ENCODE measurements at places on chromosomes 3 and 15. TPM values are rescaled to one million over a fixed set of nuclear protein-coding genes. Genes with fewer than 3 reads are reported as not detected.
A peak's percentile ranks its signal among the peaks of the same experiment; 100 is the strongest.

Gene FBXW12
- total RNA-seq: not detected

DNA sequence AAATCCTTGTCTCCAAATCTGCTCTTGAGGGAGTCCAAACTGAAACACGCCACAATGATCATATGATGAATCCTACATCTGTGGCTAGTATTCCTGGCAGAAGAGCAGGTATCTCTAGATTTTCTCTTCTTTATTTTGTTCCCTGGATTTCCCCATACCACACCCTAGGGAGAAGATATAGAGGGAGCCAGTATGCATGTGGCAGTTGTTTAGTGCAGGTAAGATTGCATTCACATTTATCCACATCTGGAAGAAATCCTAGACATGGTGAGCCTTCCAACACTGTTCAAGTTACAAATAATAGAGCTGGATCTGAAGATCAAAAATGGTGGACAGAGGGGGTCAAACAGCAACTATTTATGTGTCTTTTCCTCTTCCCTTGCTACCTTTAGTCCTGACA lies 316.7 kb downstream of the ZNF385D start:
- no peak overlapping the region for H3K4me3 ChIP-seq
- H3K27me3 ChIP-seq: no peaks in the 10 kb centered on the region
- no peak for DNase-seq
- no peaks in the 10 kb centered on the region for H3K36me3 ChIP-seq

DNA sequence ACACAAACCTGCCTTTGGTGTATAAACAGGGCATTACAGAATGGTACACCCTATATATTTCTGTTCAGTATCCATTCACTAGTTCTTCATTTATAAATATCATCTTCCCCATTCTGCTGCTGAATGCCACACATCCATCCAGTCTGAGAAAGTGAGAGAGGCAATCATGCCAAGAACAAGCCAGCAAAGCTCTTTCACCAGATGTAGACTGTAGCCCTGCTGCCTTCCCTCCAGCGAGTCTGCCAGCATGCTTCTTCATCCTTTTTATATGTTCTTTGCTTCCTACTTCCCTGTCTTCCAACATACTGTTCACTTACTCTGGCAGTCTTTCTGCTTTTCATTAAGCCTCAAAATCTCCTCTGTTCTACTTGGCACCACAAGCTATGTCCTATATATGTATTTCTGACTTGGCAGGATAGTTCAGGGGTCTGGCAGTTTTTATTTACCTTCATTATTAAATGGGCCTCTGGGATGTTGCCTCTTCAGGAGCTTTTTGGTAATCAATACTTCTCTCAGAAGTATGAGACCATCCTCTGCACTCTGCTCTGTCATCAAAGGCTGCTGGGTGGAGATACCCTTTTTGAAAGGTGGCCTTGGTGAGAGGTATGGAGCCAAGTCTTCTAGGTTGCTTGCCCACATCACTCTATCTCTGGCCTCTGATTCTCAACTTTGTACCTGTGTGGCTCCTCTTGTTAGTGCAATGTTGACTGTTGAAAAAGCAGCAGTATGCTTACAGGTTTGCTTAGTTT lies 48.6 kb downstream of the CHP1 start:
- no peak overlapping the region for H3K27ac ChIP-seq
- no peak overlapping the region for H3K4me3 ChIP-seq
- DNase-seq: no peak

- H3K36me3 ChIP-seq: no peaks in the 10 kb centered on the region
- no peak overlapping the region for H3K27ac ChIP-seq
- H3K27me3 ChIP-seq: no peaks in the 10 kb centered on the region
- no peak for DNase-seq
- H3K4me3 ChIP-seq: no peak overlapping the region
These were observed 77.0 kb downstream of the LYSMD4 start for GRCh38 chr15:99656205-99656604.

GRCh38 chr3:36957862-36958686 lies 13.2 kb upstream of the TRANK1 start:
- H3K4me3 ChIP-seq: no peak overlapping the region
- H3K4me1 ChIP-seq: peaks cover 7% of the 10 kb centered on the region
- no peaks in the 10 kb centered on the region for H3K36me3 ChIP-seq
- peak; percentile 32 for DNase-seq

DNA sequence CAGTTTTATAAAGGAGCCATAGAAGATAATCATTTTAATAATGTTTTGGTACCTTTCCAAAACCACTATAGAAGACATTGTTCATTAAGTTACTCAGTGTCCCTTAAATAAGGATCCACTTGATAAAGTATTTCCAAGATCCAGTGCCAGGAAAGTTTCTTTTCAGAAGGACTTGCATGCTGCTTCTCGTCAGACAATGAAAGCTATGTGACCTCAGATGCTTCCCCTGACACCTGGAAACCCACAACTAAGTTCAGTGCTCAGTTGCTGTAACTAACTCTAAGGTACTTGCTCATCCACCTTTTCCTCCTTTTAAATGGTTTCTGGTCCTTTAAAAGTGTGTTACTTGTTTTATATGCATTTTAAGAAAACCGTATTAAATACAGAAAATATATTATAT lies 7.3 kb downstream of the SSR3 start:
- H3K4me3 ChIP-seq: no peak overlapping the region
- peaks cover 12% of the 10 kb centered on the region for H3K36me3 ChIP-seq
- H3K4me1 ChIP-seq: peaks cover 8% of the 10 kb centered on the region
- H3K27me3 ChIP-seq: no peaks in the 10 kb centered on the region
- peak; percentile 90 for DNase-seq
